ENCODE measurements at places on chromosomes 4 and X.
A peak's percentile ranks its signal among the peaks of the same experiment; 100 is the strongest.

GRCh38 chr4:90598741-90599140, 471.5 kb downstream of the CCSER1 start:
- no peak for DNase-seq

DNA sequence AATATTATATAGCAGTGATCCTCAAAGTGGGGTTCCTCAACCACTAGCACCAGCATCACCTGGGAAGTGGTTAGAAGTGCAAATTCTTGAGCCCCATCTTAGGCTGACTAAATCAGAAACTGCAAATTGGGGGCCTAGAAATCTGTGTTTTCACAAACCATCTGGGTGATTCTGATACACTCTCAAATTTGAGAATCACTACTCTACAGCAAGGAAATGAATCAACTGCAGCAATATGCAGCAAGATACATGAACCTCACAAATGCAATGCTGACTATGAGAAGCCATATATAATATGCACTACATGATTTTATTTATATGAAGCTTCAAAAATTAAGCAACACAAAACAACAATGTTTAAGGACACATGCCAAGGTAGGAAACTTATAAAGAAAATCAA, 36.2 kb upstream of the IRS4 start:
- no peak for DNase-seq

GRCh38 chr4:128031756-128032384, 29.2 kb upstream of the LARP1B start:
- no peak for DNase-seq

DNA sequence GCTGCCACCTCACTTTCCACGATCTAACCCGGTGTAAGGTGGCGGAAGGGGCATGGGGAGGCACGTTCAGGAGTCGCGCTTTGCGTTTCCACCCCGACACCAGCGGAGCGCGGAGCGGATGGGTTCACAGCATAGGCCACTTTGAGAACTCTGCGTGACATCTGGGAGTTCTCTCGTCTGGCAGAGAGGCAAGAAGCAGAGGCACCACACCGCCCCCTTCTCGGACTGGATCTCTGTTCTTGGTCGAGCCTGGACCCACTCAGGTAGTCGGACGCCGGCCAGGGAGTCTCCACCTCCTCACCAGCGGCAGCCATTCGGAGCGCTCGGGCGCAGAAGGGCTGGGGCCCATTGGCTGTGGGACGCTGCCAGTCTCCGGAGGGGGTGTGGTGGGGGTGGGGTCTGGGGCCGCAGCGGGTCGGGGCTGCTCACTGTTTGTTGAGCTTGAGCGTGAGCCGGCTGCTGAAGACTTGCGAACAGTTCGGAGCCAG, at the start of gene DACH2:
TSS of gene DACH2 (plus strand) at position 428 of the 488 bp plus-strand sequence.
- DNase-seq, result peak; percentile 22

GRCh38 chrX:72666451-72666850, 47.7 kb downstream of the PHKA1 start:
- no peak for DNase-seq

DNA sequence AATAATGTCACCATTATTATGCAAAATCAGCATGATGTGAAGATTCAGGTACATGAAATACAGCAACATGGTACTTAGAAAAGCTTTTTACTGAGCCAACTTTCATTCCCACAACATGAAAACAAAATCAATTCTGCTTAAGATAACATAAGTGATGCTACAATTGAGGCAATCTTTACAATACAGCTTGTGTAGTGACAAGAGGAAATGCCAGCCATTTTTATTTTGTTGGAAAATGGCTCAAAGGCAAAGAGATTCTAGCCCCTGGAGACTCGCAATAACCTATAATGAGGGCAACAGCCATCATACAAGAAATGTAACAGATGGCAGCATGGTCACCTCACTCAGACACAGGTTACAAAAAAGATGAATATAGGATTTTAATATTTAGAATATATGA, 560.4 kb downstream of the SPOCK3 start:
- DNase-seq, result no peak

- DNase-seq, result no peak
These were observed 625.3 kb upstream of the PCDH7 start for GRCh38 chr4:30094887-30095286.

DNA sequence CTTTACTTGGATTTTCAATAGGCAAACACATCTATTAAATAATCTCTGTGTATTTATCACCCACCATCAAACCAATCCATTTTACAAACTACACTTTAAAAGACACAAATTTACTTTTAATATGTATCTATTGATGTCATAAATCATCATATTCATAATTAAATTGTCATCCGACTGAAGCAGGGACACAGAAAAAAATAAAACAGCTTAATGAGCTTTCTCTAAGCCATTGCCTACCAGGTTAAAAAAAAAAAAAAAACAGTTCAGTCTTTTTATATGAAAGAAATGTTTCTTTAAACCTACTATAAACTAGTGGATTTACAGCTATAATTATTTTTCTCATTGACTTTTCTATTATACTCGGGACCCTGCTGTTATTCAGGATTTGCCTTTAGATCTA, 57.3 kb downstream of the PABPC4L start:
- no peak for DNase-seq

GRCh38 chr4:180106997-180107396, 2136.2 kb upstream of the TENM3 start:
- DNase-seq, result no peak

DNA sequence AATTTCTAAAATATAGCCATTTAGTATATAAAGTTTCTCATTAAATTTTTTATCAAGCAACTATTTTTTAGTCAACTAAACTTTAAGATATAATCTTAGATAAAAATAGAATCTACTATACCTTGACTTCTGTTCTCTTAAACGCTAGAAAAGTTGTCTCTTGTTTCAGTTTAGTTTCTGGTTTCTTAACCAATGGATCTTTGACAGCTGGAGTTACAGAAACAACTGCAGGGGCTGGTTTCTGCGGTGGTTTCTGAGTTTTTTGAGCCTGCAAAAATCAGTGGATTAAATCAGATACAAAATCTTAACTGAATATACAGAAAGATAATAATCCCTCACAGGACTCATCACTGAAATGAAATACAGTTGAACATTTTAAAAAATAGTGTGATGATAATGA, 21.9 kb downstream of the INTS12 start:
- no peak for DNase-seq

DNA sequence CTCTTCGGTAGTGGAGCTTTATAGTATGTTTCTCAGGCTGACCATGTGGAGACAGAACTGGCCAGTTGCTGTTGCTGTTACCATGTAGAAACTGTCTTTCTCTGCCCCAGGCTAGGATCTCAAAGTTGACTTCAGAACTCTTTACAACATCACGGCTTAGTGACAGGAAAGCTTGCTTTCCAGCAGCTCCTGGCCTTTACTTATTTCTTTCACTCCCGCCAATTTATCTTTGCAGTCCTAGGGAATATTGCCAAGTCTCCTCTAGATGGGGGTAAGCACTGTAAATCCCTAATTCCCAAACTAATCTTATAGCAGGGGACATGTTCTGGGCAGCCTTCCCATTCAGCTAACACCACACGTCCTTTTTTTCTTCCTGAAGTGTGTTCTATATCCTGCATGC, 631.6 kb downstream of the SPRY1 start:
- no peak for DNase-seq

GRCh38 chr4:113674733-113675132, 86.8 kb downstream of the CAMK2D start:
- no peak for DNase-seq

- no peak for DNase-seq
These were observed 495.1 kb upstream of the FAM241A start for GRCh38 chr4:111650146-111650545.

- no peak for DNase-seq
These were observed 1273.0 kb downstream of the RAPGEF2 start for GRCh38 chr4:160375772-160376452.

DNA sequence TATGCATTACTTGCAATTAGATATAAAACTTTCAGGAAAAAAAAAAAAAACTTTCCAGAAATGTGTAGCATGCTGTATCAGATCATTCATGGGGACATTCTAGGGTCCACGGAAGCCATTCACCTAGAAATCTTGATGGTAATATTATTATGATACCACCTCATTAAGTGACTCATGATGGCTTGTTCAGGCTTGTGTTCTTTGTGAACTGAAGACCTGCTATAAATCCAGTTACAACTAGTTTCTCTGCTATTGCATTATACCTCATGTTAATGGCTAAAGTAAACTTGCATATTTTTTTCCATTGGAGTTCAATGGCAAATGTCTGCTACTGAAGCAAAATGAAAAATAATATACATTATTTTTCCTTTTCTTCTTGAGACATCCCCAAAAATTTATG, 35.3 kb upstream of the PTPN13 start:
- DNase-seq, result no peak

DNA sequence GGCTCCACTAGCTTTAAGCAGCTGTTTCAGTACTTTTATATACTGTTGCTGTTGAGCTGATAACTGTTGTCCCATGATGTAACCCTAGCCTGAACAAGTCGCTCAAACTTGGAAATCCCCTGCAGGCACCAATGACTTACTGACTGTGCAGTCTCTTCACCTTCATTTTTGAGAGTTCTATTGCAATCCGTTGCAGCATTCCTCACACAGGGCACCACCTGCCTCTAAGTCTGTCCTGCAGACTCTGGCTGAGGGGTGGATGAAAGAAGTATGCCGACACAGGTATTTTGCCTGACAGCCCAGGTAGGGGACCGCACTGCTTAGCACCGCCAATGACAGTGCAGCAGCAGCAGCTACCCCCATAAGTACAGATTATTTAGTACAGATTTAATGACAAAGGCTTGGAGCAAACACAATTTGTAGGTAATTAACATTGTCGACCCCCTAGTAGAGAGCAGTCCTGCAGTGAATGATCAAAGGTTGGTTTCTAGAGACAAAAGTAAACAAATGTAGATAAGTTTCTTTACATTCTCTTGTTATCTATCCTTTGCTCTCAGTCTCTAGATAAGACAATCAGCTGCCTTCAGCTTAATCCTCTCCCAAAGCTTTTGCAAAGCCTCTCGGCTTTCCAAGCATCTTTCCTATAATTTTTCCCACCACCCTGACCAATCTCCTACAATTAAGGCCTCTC, 205.0 kb downstream of the PABPC4L start:
- no peak for DNase-seq

DNA sequence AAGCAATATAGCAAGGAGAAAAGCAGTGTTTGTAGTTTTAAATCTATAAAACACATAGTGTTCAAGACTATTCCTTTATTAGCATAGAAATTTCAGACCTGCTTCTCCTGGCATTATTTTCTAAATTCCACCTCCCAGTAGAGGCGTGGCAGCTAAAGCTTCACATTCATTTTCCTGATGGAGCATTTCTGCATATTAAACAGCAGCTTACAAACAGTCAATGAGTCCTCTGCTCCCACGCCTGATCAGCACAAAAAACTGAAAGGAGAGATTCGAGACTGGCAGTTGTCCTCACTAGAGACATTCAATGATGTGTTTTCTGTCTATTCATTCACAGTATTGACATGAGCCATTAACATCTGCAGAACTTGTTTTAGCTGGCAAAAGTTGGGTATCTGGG, 61.4 kb downstream of the SHISA3 start:
- no peak for DNase-seq

All from fibroblast of skin of left quadriceps (primary cell).